ENCODE measurements at places on chromosomes 5 and 9.

- DNase-seq, result no peak
These were observed 194.7 kb upstream of the FREM1 start for GRCh38 chr9:15104826-15105420.

DNA sequence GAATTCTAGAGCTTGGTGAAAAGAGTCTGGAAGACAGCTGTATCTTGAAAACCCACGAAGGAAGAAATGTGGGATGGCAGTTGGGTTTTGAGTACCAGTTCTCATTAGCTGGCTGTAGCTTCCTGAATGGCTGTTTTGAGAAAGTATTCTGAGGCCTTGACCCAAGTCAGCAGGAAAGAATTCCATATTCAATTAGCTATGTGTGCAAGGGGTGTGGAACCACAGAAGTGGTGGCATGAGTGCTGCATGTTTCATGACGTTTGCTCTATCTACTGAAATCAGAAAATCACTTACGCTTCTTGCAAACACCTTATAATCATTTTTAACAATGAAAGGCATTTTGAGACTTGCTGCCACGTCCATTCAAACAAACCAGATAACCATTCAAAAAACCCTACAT, 69.1 kb downstream of the TRPM3 start:
- no peak for DNase-seq

DNA sequence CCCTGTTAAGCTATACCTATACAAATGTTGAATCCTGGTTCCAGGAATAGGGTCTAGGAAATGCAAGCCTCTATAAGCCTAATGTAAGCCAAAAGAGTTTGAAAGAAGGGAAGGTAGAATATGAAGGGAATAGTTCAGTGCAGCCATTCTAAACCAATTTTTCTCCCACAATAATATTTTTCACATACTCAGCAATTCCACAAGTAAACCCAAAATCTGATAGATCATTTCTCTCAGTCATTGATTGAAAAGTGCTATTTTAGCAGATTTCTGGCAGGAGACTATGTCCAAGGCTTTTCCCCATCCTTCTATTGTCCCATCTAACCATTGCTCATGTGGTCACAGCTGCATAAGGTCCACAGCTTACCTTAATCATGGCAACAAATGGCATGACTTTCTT, 20.7 kb upstream of the PLAC8L1 start:
- no peak for DNase-seq

GRCh38 chr9:77092536-77092935, 73.1 kb downstream of the FOXB2 start:
- DNase-seq, result no peak

DNA sequence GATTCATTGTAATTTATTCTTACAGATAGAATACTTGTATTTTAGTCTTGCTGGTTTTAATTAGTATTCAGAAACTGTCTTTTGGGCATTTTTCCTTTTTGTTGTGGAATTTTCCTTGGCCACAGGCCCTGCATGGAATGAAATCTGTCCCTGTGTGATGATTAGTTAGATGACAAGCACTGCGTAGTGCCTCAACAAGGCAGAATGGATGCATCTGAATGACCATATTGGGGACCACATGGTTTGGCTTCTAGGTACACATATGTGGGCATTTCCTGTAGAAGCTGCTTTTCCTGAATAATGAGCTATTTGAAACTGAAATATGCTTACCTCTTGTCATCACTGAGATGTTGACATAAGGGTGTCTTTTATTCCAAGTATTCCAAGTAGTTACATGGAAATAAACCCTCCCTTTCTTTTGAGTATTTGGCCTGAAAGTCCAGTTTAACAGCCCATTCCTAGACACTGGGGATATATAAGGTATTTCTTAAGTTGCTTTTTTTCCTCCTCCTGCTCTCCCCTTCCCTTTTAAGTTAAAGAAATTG, 147.3 kb downstream of the YTHDC2 start:
- DNase-seq, result no peak

DNA sequence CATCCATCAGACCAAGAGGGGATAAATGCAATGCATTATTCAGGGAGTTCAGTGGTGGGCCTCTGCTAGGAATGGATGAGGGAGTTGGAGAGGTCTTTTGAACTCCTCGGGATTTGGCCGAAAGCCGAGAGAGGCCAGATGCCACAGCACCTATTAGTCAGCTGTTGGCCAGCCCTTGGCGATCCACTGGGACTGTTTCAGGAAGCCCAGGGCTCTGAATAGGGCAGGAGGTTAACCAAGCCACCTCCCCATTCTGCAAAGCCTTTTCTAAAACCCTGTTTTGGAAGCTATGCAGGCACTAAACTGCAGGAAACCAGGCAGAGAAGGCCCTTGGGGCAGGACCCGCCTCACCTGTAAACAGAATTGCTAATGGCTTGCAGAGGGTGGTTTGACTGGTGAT, 37.8 kb downstream of the ASTN2 start:
- no peak for DNase-seq

DNA sequence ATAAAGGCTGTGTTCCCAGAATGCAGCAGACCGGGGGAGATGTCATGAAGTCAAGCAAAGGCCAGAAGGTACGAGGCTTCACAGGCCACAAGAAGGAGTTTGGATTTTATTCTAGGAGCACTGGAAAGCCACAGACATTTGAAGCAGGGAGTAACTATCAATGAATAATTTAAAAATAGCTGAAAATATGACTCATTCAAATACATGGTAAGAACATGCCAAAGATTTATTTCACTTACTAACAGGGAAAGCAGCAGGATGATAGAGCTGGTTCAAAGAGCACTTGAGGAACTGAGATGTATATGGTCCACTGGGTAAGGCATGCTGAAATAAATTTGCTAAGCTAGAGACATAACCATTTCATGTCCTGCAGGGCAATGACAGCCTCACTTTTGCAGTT, 53.2 kb downstream of the MSX2 start:
- DNase-seq, result no peak

DNA sequence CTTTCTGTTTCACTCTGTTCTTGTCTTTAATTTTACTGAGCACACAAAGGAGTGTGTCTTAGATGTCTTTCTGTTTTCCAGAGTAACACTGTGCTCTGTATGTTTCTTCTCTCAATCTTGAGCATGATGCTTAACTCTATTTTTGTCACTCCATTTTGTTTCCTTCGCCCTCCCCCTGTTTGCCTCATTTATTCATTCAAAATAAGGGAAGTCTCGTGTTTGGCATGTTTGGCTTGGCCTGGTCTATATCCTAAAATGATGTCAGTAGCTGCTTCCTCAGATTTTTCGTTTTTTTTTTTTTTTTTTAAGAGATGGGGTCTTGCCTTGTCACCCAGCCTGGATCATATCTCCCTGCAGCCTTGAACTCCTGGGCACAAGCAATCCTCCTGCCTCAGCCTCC, 22.0 kb downstream of the ZNF618 start:
- no peak for DNase-seq

GRCh38 chr9:137771580-137771979, 106.0 kb upstream of the CACNA1B start:
- no peak for DNase-seq

Data from uterus (tissue), 4 donors.